Stimulated activated CD8-positive, alpha-beta memory T cell treated with anti-CD3 and anti-CD28 coated beads, Interleukin-7, amount 100 ng/mL, for 4 hours (primary cell): ENCODE measurements at places on chromosomes 6 and 20.

DNA sequence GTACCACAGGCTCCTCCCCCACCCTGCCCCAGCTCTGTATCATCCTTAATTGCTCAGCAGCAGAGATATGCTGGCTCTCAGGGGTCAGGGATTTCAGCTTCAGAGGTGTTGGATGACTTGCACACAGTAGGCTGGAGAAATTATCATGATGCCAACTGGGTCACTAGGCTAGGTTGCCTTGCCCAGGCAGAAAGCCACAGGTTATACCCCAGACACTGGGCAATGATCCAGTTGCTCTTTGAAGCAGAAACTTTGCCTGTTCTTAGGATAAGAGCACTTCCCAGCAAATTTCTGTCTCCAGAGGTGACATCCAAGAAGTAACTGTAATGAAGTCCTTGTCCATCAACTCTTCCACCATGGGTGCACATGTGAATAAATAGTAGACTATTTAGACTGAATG lies 38.3 kb upstream of the SCML4 start:
- DNase-seq: no peak

- DNase-seq: no peak
Observed at GRCh38 chr6:52985228-52985627, 9.9 kb downstream of the GSTA4 start.

DNA sequence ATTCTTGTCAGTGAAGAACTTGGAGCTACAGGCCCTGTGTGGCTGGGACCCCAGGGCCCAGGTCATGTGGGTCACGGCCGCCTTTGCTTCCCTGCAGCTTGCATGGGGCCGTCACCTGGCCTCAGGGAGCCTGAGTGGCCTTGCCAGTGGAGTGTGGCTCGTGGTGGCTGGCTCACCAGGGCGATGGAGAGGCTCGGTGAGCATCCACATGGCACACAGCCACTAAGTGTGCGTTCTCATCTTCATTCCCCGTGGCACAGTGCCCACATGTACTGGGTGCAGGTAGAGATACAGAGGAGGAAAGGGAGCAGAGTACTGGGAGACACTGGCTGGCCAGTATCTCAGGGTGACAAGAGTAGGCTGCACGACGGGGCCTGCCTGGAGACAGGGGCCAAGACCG lies 21.5 kb downstream of the MANBAL start:
- no peak for DNase-seq

GRCh38 chr6:130783416-130784107 lies 43.6 kb upstream of the SMLR1 start:
- no peak for DNase-seq

- no peak for DNase-seq
Observed at GRCh38 chr6:21259660-21260059, 333.9 kb upstream of the SOX4 start.

DNA sequence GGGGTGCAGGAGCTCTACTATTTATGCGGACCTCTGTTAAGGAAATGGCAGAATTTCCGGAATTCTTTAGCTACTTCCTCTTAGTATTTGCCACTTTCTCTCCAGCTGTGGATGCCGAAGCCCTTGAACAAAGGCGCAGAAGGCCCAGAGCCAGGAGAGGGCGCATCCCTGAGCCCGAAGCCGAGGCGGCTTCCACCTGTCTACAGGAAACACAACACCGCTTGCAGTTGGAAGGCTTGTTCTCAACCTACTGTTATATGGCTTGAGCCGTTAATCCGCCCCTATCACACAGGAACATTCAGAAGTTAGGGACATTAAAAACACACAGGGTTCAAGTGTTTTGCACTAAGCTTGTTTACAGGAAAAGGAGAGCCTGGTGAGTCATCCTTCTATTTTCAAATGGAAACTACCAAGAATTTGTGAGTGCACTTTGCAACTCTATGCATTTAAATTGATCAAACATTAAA lies 417.1 kb downstream of the BCKDHB start:
- DNase-seq: no peak

- DNase-seq: no peak
Observed at GRCh38 chr20:1887321-1887720, 7.9 kb upstream of the SIRPA start.

GRCh38 chr6:93300661-93301060 lies 118.7 kb downstream of the EPHA7 start:
- no peak for DNase-seq

GRCh38 chr20:40441771-40442170 lies 247.3 kb downstream of the MAFB start:
- no peak for DNase-seq

GRCh38 chr20:24770628-24771541 lies 178.2 kb upstream of the CST7 start:
- DNase-seq: no peak
